ENCODE measurements at places on chromosomes 13 and 19.
A peak's percentile ranks its signal among the peaks of the same experiment; 100 is the strongest.

- DNase-seq: peak; percentile 78
Measured at GRCh38 chr19:46784262-46785053, 3.9 kb downstream of the SLC1A5 start.

GRCh38 chr19:15149737-15150136 is 42.5 kb downstream of the SYDE1 start:
- no peak for DNase-seq

DNA sequence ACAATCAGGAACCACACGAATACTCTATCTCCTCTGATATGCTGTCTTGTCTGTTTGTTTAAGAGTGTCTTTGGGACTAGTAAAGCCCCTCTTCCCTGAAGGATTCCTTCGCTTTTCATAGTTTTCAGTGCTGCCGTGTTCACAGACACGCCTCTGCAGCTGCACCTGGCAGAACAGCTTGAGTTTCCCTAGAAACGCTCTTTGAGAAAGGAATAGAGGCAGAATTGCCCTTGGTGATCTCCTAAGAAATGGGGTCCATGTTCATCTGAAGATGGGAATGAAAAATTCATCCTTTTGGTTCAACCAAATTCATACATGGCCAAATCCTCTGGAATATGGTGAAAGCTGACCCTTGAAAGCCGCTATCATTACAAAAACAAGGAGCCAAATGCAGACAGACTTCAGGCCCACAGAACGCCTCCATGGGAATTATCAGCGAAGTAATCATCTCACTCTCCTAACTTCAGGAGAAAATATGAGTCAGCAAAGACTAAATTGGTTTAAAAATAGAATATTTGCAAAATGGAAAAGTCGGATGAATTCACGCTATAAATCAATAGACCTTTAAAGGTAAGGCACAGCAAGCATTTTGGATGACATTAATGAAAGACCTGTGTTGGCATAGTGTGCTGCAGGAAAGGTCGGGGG is 5.5 kb downstream of the SACS start:
- no peak for DNase-seq

- no peak for DNase-seq
Measured at GRCh38 chr13:99005609-99006008, 27.7 kb upstream of the DOCK9 start.

GRCh38 chr19:17092696-17093095 is 17.1 kb downstream of the MYO9B start:
- DNase-seq: no peak
